ENCODE measurements at places on chromosomes 13 and 19. TPM values are rescaled to one million over a fixed set of nuclear protein-coding genes. Genes with fewer than 3 reads are reported as not detected.

Gene CPB2
- not detected for total RNA-seq

Gene PTPRS
- 0.02 TPM for total RNA-seq

Gene ZNF296
- 4.1 TPM for total RNA-seq

Gene NPAS1
- not detected for total RNA-seq

DNA sequence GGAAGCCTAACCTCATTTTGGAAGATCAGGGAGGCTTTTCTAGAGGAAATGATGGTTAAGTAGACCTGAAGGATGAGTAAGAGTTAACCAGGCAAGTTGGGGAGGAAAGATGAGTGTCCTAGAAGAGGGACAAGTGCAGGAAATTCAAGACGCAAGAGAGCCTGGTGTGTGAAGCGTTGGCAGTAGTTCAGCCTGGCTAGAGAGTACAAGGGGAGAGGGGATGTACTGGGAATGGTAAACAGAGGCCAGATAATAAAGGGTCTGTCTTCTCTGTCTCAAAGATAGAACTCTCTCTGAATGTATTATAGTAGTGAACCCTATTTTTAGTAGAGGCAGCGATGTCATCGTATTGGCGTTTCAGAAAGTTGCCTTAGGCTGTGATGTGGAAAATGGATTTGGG, 9.7 kb downstream of the DPY19L3 start:
- DNase-seq = no peak
- H3K4me3 ChIP-seq = no peak overlapping the region
- H3K27me3 ChIP-seq = no peaks in the 10 kb centered on the region
- H3K4me1 ChIP-seq = no peaks in the 10 kb centered on the region
- no peak overlapping the region for H3K27ac ChIP-seq

DNA sequence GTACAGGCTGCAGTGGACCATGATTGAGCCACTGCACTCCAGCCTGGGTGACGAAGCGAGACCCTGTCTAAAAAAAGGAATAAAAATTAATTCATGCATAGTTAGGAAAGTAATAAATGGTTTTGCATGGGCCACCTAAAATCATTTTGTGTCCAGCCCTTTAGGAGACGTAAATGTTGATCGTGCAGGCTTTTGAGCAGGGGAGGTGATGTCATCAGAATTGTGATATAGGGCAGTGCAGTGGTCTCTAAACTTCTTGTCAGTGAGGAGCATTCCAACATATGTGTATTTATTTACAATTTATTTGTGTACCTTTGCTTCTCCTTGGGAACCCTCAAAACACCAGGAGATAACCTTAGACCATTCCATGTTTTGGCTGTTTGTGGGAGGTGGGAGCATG, 3.0 kb downstream of the SMARCA4 start:
- no peak for DNase-seq
- peaks cover 59% of the 10 kb centered on the region for H3K4me1 ChIP-seq
- H3K27ac ChIP-seq = peak overlapping the region; percentile 88
- H3K27me3 ChIP-seq = no peaks in the 10 kb centered on the region

GRCh38 chr19:56423985-56424353, 19.8 kb downstream of the ZNF583 start:
- H3K4me1 ChIP-seq = no peaks in the 10 kb centered on the region
- H3K27me3 ChIP-seq = no peaks in the 10 kb centered on the region
- no peak overlapping the region for H3K4me3 ChIP-seq
- no peak overlapping the region for H3K27ac ChIP-seq
- H3K36me3 ChIP-seq = peaks cover 56% of the 10 kb centered on the region
